Esophagus muscularis mucosa (tissue), 4 donors: ENCODE measurements at places on chromosomes 1 and 21. TPM values are rescaled to one million over a fixed set of nuclear protein-coding genes. Genes with fewer than 3 reads are reported as not detected.

Gene KCNA10
- not detected for total RNA-seq

DNA sequence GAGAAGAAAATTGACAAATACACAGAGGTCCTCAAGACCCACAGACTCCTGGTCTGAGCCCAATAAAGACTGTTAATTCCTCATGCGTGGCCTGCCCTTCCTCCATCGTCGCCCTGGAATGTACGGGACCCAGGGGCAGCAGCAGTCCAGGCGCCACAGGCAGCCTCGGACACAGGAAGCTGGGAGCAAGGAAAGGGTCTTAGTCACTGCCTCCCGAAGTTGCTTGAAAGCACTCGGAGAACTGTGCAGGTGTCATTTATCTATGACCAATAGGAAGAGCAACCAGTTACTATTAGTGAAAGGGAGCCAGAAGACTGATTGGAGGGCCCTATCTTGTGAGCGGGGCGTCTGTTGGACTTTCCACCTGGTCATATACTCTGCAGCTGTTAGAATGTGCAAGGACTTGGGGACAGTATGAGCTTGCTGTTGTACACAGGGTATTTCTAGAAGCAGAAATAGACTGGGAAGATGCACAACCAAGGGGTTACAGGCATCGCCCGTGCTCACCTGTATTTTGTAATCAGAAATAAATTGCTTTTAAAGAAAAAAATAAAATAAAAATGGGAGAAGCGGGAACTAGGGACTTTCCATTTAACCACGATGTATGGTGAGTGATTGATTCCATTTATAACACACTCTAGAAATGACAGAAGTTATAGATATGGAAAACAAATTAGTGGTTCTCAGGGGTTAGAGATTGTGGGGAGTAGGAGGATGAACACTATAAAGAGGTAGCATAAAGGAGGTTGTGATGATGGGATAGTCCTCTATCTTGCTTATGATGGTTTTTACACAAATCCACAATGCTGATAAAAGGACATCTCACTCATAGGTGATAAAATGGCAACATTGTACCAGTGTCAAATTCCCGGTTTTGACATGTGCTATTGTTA is 244.7 kb downstream of the MRPL39 start:
- DNase-seq: no peak

Gene SLC22A15
- total RNA-seq: 2.2 TPM

DNA sequence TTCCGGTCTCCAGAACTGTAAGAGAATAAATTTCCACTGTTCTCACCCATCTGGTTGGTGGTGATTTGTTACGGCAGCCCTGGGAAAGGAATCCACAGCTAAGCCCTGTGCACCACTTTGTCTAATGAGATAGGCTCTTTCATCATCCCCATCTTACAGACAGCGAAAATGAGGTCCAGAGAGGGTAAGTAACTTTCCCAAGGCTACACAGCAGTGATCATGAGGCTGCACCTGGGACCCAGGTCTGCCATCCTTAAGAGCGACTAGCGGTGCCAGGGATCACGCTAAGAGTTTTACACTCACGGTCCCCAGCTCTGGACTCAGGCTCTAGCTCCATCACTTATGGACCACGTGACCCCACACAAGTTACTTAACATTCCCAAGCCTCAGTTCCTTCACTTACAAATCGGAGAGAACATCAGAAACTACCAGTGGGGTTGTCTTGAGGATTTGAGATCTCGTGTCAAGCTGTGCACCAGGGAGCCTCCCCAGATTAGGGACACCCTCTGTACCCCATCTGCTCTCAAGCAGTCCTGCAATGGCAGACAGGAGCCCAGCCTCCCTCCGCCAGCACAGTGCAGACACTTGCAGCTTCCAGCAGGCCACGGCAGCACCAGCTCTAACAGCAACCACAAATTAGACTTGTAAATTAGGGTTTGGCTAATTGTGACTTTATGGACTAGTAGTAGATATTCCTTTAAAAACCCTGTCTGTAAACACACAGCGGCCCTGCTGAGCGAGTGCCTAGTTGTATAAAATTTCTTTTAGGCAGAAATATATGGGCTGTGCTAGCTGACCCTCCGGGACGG is 87.3 kb downstream of the DISP3 start:
- DNase-seq: no peak

GRCh38 chr1:205480349-205480985 is 24.0 kb upstream of the CDK18 start:
- DNase-seq: no peak

Gene GCLM
- 18.4 TPM for total RNA-seq

Gene CDK18
- total RNA-seq: 12.9 TPM

Gene OR2T11
- not detected for total RNA-seq

Gene UQCRHL
- total RNA-seq: 0.66 TPM

DNA sequence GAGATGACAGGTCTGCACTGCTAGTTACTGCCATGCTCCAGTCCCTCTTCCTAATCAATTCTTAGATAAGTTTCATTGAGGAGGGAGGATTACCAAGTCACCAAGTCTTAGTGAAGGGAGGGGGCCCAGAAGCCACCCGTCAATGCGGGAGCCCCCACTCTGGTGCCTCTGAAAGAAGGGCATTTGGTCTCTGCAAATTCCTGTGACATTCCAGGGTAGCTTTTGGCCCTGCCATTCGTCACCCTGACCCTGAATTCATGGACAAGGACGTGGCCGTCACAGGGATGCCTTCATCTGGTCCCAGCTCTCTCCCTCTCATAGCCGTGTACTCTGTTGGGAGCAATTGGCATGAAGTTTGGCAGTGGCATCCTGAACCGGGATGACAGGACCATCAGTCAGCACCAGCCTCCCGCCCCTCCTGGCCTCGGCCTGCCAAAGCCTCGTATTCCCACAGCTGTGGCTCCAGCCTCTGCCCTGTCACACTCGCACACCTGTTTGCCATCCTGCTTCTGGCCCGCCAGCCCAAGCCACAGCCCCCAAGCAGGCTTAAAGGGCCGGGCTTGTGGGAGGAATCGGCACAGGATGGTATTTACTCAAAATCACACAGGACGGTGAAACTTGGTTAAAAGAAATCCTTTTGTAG is 150.7 kb downstream of the CLIC6 start:
- DNase-seq: no peak
